ENCODE measurements at places on chromosomes 3 and 15.

GRCh38 chr3:187914231-187914630, 169.0 kb upstream of the BCL6 start:
- DNase-seq: no peak

DNA sequence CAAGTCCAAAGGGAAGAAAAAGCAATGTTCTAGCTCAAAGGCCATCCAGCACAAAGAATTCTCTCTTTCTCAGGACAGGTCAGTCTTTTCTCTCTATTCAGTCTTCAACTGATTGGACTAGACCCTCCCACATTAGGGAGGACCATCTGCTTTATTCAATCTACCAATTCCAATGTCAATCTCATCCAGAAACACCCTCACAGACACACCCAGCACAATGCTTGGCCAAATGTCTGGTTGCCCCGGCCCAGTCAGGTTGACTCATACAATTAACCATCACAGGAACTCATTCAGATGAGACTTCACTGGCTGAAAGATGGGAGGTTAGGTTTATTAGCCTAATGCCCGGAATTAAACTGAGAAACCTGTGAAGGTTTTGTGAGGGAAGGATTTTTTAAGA, 32.4 kb downstream of the ACAN start:
- no peak for DNase-seq

DNA sequence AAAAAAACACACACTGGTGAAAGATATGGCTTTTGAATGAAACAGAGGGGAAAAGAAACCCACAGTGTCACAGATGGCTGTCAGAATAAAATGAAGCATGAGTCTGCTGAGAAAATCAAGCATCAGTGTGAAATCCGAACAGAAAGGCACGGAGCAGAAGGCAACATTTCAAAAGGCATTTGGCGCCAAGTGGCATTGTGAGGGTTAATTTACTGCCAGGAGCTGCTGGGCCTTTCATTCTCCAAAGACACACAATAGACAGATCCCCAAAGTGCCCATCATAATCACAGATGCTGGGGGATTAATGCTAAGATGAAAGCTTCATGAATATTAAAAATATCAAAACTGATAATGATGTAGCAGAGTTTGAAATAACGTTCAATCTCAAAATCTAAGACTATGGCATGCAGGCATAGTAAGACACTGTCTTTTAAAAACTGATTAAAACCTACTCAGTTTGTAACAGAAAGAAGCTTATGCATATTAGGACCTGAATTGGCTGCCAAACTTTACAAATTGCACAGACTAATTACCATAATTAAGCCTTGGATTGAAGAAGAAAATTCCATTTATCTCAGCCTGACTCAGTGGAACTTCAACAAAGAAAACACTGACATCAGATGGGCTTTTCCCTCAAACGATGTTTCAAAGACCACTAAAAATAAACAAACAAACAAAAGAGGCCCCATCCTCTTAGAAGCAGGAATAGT, 589.2 kb downstream of the ROBO1 start:
- DNase-seq: no peak

DNA sequence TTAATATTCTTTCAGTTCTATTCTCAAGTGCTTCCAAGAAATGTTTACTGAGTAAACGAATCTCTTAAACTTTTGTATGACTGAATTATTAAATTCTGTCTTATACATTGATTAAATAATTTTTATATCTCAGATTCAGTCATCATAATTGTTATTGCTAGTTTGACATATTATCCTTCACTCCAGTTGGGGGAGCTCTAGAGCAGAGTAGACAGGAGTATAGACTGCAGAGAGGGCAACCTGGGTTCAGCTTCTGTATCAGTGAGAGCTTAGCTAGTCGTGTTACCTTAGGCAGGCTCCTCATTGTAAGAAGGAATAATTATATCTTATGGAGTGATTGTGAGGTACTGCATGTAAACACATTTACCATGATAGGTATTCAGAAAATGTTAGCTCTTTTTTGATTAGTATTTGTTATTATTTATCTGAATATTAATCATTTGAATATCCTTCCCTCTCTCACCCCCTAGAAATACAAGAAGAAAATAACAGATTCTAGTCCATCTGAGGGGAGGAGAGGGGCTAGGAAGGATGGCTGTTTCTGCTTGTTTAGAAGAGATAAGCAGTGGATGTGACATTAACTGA, 31.0 kb upstream of the ZCWPW2 start:
- DNase-seq: no peak

GRCh38 chr15:99703603-99704443, 29.4 kb downstream of the LYSMD4 start:
- DNase-seq: no peak

DNA sequence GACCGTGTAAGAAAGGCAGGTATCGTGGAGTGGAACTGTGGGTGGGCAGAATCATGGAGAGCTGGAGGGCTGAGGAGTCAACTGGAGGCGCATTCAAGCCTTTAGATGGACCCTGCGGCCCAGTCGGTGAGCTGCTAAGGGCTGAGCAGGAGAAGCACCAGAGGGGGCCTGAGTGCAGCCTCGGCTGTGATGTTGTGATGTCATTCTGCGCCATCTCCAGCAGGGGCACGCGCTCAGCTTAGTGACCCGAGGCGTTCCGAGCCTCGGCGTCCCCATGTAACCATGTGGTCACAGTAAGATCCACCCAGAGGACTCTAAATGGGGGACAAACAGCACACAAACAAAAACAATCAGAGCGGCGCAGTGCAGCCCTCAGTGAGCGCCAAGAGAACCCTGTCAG, 76.8 kb downstream of the VGLL4 start:
- no peak for DNase-seq

- no peak for DNase-seq
These were observed 62.8 kb downstream of the MECOM start for GRCh38 chr3:169600732-169601131.

DNA sequence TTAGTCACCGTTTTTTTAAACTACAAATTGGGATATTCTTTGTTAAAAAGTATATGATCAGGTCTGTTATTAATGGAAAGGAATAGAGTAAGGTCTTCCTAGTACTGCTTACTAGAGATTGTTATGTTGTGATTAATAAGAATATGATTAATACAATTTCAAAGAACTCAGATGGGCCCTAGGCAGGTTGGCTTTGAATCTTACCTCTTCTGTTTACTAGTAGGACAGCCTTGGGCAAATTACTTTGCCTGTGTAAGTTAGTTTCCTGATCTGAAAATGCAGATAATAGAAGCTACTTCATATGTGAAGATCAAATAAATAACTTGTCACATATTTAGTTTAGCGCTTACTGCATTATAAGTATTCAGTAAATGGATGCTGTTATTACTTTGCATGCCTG, 6.9 kb downstream of the GFM1 start:
- no peak for DNase-seq

DNA sequence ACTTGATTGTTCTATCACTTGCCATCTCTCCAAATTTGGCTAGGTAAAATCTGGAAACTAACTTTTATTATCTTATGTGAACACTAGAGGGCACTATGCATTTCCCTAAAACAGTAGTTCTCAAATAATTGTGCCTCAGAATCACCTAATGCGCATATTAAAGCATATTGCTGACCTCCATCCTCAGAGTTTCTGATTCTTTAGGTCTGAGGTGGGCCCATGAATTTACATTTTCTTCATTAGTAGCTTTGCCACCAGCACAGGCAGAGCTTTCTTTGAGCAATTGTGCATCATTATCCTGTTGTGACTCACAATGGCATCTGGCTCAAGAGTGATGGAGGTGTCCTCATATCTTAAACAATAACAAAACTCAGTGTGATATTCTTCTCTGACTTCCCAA, 17.5 kb upstream of the BCHE start:
- DNase-seq: no peak

DNA sequence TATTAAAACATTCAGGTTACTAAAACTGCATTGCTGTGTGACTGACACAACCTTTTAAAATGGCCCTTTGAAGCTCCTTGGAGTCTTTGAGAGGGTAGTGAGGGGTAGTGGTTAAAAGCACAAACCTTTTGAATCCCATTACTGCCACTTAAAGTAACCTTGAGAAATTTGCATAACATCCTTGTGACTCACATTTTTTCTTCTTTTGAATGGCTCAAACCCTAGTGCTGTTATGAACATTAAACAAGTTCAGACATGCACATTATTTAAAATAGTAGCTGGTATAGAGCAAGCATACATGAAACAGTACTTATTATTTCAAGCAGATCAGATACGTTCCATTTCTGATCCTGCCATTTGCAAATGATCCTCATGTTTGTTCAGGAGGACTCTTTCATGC, 3.7 kb upstream of the CLDN1 start:
- no peak for DNase-seq

DNA sequence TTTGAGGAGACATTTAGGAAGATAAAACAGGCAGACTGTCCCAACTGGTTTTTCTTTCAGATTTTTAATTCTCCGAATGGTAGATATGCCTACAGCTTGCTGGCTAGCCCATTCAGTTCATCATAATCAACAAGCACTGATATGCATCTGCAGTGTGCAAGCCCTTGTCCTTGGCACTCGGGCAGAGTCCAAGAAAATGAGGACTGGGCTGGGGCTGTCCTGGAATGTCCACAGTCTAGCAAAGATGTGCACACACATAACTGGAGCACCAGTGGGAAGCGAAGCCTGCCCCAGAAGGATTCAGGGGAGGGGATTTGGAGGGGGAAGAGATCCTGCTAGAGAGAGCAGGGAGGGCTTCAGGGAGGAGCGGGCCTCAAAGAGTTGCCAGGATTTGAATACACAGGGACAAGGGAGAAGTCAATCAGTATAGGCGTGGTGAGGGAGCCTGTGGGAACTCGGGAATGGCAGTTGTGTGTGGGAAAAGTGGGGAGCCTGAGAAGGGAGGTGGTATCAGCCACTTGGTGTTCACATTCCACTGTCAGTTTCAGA, 8.7 kb downstream of the FAH start:
- DNase-seq: no peak

- no peak for DNase-seq
These were observed 2.1 kb downstream of the SCN5A start for GRCh38 chr3:38647217-38647970.

DNA sequence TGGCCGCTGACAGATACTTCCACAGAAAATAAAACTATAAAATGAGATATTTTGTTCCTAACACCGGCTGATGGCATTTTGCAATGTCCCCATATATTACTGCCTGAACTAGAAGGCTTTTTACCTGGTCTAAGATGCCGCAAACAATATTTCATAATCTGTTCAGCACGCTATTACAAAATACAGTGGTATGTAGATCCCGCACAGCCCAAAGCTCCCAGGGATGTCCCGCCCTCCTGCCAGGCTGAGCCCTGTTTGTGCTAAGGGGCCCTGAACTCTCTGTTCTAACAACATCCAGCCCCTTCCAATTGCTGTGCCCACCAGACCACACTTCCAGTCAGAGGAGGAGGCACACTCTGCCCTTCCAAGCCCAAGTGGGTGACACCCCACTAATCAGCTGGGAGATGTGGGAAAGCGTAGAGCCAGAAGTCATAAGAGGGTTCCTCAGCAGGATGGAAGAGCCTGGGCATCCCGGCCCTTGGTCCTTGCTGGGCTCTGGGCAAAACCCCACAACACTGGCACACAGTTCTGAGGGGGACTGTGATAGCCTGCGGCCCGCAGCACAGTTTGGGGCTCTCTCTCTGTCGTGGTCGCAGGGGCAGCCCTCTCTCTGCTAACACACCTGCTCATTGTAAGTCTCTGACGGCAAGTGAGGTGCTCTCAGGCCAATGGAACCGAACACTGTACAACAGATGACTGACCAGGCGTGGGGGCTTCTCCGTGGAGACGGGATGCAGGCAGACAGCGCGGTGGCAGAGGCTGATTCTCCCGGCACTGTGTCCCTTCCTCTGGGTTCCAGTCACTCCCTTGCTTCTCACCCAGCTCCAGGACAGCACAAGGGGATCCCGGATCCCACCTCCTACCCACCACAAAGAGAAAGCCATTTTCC, 55.2 kb downstream of the PCSK6 start:
- no peak for DNase-seq

- DNase-seq: no peak
These were observed 56.2 kb upstream of the GLCE start for GRCh38 chr15:69104050-69104750.

GRCh38 chr3:95926904-95927501, 887.4 kb upstream of the EPHA6 start:
- DNase-seq: no peak

DNA sequence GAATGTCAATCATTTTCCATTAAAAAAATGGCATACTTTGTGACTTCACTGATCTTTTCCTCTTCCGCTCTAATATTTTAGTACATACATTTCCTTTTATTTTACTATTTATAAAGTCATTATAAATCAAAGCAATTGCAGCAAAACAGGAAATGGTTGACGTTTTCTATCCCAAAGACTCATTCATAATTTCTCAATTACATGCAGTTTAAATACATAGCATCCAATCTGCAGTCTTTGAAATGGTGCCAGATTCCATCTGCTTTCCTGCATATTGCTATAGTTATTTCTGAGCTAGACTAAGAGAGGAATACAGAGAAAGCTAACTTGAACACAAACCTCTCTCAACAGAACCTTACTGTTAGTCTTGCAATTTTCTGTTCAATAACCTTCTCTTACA, 179.8 kb downstream of the ZPLD1 start:
- DNase-seq: no peak

- no peak for DNase-seq
These were observed 18.1 kb downstream of the ARL8B start for GRCh38 chr3:5140230-5140621.

- DNase-seq: no peak
These were observed 14.9 kb downstream of the TGM5 start for GRCh38 chr15:43251871-43252250.

DNA sequence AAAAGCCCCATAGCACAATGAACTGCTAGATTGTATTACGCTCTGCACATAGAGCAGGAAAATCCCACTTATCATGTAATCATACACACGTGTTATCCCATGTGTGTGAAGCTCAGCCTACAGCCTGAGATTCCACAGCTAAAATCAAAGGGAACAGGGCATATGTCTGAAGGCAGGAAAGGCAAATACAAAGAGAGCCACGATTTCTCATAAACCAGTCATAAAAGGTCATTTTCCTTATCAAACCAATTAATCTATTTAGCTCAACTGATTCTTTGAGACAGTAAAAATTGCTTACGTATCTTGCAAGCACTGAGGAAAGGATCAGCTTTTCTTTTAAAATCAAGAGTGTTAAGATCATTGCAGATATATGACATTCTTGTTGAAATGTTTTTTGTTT, 199.5 kb upstream of the TBL1XR1 start:
- DNase-seq: no peak

DNA sequence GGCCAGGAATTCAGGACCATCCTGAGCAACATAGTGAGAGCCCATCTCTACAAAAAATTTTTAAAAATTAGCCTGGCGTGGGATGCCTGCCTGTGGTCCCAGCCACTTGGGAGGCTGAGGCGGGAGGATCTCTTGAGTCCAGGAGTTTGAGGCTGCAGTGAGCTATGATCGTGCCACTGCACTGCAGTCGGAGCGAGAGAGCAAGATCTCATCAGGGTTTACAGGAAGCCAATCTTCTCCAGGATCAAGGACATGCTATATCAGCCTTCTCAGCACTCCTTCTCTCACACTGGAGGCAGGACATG, 451 bp upstream of the STOML1 start:
- DNase-seq: no peak

DNA sequence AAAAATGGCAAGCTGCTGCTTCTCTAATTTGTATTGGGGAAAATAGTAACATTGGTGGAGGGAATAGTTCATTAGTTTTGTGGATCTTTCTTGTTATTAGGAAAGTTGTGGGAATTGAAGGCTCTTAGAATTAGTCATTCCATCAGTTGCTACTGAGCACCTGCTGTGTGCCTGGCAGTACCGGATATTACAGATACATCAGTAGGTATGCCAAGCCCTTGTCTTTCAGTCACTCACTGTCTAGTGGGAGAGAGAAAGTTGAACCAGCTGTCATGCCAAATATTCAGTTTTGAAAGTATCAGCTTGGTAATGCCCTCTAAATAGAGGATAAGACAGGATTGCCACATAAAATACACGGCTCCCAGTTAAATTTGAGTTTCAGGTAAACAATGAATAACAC, 32.5 kb downstream of the IGSF10 start:
- no peak for DNase-seq
